Mesendoderm (in vitro differentiated cells): ENCODE measurements at places on chromosomes 13 and 19.

DNA sequence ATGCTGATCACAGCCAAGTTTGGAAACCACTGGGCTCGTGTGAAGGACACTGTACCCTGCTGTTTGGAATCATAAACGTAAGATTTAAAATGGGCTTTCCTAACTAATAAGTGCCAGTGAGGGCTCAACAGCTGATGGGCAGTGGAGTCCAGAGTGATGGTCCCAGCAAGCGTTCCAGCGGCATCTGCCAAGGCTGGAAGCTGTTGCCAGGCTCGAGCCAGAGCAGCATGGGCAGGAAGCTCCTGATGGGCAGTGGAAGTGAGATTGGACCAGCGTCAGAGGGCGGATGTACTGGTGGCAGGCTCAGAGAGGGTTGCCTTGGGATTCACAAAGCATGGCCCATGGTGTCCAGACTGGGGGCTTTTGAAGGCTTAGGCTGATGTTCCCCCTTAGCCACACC lies 30.2 kb downstream of the COL4A2 start:
- DNase-seq = no peak

DNA sequence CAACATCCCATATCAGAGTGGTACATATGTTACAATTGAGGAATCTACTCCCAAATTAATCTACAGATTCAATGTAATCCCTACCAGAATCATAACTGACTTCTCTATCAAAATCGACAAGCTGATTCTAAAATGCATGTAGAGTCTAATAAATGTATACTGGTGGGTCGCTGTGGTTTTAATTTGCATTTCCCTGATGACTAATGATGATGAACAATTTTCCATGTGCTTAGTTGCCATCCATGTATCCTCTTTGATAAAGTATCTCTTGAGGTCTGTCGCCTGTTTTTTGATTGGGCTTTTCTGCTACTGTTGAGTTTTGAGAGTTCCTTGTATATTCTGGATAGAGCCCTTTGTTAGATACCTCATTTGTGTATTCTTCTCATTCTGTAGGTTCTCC lies 43.8 kb downstream of the KLF12 start:
- DNase-seq = no peak

DNA sequence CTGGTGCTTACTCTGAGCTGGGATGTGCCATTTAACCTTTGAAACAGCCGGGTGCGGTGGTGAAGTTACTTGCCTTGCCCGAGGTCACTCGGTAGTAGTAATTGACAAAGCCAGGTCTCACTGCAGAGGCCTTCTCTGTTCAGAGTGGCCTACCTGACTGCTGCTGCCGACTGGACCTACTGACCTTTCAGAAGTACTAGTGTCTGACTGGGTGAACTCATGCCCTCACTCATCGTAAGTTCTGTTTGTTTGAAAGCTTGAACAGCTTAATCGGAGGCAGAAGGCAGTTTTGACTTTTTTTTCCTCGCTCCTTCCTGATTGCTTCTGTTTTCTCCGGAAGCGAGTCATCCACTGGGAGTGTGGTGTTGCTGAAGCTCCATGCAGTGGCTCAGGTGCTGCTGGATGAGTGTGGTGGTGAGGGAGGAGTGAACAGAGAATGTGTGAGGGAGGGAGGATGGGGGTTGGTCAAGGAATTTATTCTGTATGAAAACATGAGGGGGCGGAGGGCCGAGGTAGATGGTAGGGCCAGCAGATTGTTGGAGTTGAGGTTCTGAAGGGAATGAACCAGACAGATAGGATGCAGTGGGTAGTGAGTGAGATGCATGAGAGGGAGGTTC lies 2.7 kb downstream of the SPINT2 start:
- DNase-seq = peak; percentile 62

GRCh38 chr19:17830567-17831418 lies 9.5 kb upstream of the INSL3 start:
- peak; percentile 94 for DNase-seq

GRCh38 chr13:95258098-95258497 lies 43.2 kb downstream of the ABCC4 start:
- no peak for DNase-seq
